Esophagus mucosa (tissue), 1 donor: ENCODE measurements at places on chromosomes 1 and 21. TPM values are rescaled to one million over a fixed set of nuclear protein-coding genes. Genes with fewer than 3 reads are reported as not detected.

- no peak for ATAC-seq
These were observed 108.0 kb downstream of the TNNI3K start for GRCh38 chr1:74343216-74343615.

DNA sequence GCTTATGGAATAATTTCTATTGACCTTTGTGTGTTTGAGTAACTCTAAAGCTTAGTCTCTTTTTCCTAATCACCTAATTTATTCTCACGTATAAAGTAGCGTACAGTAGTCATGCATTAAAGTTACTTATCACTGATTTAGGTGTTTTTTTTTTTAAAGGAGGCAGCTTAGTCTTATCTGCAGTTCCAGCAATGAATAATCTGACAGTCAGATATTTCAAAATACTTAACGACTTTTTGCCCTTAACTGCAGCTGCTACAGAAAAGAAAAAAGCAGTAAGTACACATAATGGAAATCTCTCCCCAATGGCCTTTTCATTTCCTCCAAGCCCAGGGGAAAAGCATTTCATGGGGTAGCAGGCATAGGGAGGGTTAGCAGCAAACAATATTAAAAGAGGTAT lies 54.6 kb downstream of the SLC35F3 start:
- no peak for ATAC-seq

GRCh38 chr1:230905733-230906132 lies 37.4 kb upstream of the C1orf198 start:
- ATAC-seq = no peak

- no peak for ATAC-seq
These were observed 2.4 kb downstream of the KRTAP10-2 start for GRCh38 chr21:44548922-44549321.

The ISG20L2 gene
- total RNA-seq = 27.5 TPM

The PLA2G2C gene
- total RNA-seq = 0.48 TPM

The RIPPLY3 gene
- not detected for total RNA-seq
